ENCODE measurements at places on chromosomes 1 and 21. TPM values are rescaled to one million over a fixed set of nuclear protein-coding genes. Genes with fewer than 3 reads are reported as not detected.

The AGO4 gene
- 17.4 TPM for total RNA-seq

The RGS1 gene
- total RNA-seq: 69.5 TPM

The C1orf232 gene
- total RNA-seq: not detected

The COQ8A gene
- total RNA-seq: 39.2 TPM

DNA sequence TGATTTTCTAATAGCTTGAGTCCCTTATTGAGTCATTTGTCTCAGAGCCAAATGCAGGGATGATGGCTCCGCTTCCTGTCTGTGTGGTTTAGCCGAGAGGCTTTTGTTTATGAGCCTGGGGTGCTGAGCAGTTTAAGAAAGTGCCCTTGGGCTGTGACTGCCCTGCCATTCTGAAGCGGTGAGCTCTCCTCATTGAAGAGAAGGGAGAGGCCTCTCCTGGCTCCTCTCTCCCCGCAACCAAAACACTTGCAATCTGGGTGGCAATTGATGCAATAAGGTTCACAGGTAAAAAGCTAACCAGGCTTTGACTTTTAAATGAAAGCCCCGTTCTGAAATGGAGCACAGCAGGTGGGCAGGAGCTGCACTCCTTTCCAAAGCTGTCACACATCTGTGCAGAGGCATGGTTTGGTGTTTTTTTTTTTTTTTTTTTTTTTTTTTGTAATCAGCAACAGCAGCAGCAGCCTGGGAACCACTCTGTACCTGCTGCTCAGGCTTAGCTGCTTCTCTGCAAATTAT is 403.7 kb downstream of the SIPA1L2 start:
- H3K4me1 ChIP-seq: peaks cover 3% of the 10 kb centered on the region
- no peaks in the 10 kb centered on the region for H3K36me3 ChIP-seq
- no peak overlapping the region for H3K4me3 ChIP-seq
- H3K27me3 ChIP-seq: no peaks in the 10 kb centered on the region
- DNase-seq: no peak

DNA sequence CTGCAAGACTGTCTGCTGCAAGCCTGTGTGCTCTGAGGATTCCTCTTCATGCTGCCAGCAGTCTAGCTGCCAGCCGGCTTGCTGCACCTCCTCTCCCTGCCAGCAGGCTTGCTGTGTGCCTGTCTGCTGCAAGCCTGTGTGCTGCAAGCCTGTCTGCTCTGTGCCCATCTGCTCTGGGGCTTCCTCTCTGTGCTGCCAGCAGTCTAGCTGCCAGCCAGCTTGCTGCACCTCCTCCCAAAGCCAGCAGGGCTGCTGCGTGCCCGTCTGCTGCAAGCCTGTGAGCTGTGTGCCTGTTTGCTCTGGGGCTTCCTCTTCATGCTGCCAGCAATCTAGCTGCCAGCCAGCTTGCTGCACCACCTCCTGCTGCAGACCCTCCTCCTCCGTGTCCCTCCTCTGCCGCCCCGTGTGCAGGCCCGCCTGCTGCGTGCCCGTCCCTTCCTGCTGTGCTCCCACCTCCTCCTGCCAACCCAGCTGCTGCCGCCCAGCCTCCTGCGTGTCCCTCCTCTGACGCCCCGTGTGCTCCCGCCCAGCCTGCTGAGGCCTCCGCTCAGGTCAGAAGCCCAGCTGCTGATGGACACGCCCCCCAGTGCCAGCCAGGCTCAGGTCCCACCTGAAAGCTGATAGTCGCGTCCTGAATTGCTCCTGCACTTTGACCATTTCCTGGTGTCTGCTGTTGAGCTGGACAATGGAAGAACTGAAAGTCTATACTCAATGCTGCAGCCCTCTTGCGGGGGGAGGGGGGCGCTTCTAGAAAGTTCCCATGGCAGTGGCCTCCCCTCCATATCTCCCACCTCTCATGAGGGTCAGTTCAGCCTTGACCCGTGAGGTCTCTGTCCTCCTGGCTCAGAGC is 1.2 kb downstream of the KRTAP10-4 start:
- H3K4me3 ChIP-seq: no peak overlapping the region
- H3K27me3 ChIP-seq: no peaks in the 10 kb centered on the region
- H3K36me3 ChIP-seq: no peaks in the 10 kb centered on the region
- H3K27ac ChIP-seq: no peak overlapping the region
- no peaks in the 10 kb centered on the region for H3K4me1 ChIP-seq

DNA sequence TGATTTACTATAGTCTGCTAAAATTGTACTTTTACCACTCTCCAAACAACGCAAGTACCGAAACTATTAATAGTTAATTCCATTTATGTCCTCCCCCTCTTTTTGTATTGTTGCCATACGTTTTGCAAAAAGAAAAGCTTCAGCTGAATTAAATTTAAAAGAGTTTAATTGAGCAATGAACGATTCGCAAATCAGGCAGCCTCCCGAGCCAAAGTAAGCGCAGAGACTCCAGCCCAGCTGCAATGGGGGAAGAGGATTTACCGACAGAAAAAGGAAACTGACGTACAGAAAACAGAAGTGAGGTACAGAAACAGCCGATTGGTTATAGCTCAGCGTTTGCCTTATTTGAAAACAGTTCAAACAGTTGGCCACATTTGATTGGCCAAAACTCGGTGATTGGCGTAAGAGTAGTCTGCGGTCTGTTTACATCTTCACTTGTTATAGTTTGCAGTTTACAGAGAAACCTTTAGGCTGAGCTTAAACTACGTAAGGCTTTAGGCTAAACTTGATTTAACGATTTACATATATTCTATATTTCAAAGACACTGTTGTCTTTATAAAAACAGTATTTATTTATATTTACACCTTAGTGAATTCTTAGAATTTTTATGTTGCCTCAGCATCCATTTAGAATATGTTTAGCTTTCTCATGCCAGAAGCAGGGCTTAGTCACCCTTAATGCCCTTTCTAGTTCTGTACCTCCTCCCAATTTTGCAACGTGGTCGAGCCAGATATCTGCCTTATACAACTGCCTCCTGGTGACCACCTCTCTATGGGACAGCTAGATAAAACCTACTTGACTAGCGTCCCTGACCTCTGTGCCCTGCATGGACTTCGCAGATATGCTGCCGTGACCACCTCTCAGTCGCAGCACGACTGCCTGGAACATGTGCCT is 23.8 kb downstream of the CR1 start:
- H3K27me3 ChIP-seq: no peaks in the 10 kb centered on the region
- no peak for DNase-seq
- no peaks in the 10 kb centered on the region for H3K36me3 ChIP-seq

DNA sequence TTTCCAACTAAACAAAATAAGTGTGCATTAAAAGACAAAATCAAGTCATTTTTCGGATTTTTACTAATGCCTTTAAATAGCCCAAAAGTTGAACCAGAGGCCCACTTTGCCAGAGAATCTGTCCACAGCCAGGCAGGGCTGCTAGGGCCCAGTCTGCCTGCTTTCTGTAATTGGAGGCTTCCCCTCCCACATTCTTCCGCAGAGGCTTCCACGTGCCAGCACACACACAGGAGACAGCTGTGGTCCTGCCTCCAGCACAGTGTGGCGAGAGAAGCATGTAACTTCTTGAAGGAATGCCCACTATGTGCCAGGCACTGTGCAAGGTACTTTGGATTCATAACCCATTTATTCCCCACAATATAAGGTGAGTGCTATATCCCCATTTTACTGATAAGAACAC is 11.3 kb upstream of the PDZK1IP1 start:
- no peaks in the 10 kb centered on the region for H3K27me3 ChIP-seq
- H3K27ac ChIP-seq: no peak overlapping the region
- no peak for DNase-seq
- H3K36me3 ChIP-seq: no peaks in the 10 kb centered on the region

DNA sequence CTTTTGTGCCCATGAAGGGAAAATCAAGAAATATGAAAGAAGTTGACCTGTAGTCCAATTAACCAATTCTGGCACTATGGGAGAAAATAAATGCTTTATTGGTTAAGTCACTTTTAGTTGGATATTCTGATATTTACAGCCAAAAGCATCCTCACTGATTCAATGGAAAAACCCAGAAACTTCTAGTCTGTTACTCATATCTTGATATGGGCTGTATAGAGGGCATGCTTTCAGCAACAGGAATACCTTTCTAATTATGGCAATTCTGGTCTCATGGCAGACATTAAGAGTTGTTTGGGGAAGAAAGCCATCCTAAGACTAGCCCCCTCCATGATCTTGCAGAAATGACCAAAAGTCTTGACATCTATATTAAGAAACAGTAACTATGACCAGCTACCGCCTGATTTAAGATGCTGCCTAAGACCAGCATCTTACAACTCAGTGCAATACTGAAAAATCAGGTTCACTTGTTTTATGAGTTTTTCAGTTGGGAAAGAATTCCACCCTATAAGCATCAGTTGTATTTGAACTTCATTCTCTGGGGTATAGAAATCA is 91.5 kb upstream of the VAV3 start:
- no peaks in the 10 kb centered on the region for H3K27me3 ChIP-seq
- H3K4me1 ChIP-seq: no peaks in the 10 kb centered on the region
- no peak overlapping the region for H3K4me3 ChIP-seq
- H3K36me3 ChIP-seq: no peaks in the 10 kb centered on the region
- DNase-seq: no peak

- H3K4me3 ChIP-seq: no peak overlapping the region
- H3K36me3 ChIP-seq: no peaks in the 10 kb centered on the region
- H3K4me1 ChIP-seq: no peaks in the 10 kb centered on the region
- H3K27me3 ChIP-seq: no peaks in the 10 kb centered on the region
Observed at GRCh38 chr1:163187849-163188248, 14.9 kb downstream of the RGS5 start.

GRCh38 chr1:175186433-175187160 is 6.0 kb downstream of the KIAA0040 start:
- DNase-seq: no peak
- H3K27ac ChIP-seq: no peak overlapping the region
- H3K36me3 ChIP-seq: no peaks in the 10 kb centered on the region
- no peak overlapping the region for H3K4me3 ChIP-seq
- no peaks in the 10 kb centered on the region for H3K4me1 ChIP-seq

- DNase-seq: no peak
- peaks cover 6% of the 10 kb centered on the region for H3K4me1 ChIP-seq
- H3K27me3 ChIP-seq: peaks cover 3% of the 10 kb centered on the region
- no peaks in the 10 kb centered on the region for H3K36me3 ChIP-seq
- no peak overlapping the region for H3K4me3 ChIP-seq
Observed at GRCh38 chr1:47440599-47441081, 2.8 kb downstream of the FOXD2 start.
